ENCODE measurements at places on chromosomes 6 and 20. TPM values are rescaled to one million over a fixed set of nuclear protein-coding genes. Genes with fewer than 3 reads are reported as not detected.

Gene TMEM14B
- 109 TPM for total RNA-seq

Gene FOXC1
- total RNA-seq: 2.8 TPM

Gene TSPO2
- total RNA-seq: not detected

Gene RAD21L1
- total RNA-seq: not detected

Gene RTEL1
- total RNA-seq: 13.4 TPM

Gene APOM
- 3.6 TPM for total RNA-seq

Gene ECT2L
- 1.2 TPM for total RNA-seq

Gene TRDN
- total RNA-seq: 402 TPM

Gene SRSF6
- total RNA-seq: 44.1 TPM

Gene FOXQ1
- not detected for total RNA-seq

Gene OSER1
- total RNA-seq: 33.1 TPM

Gene MAD2L1BP
- total RNA-seq: 27.5 TPM

Gene TLDC2
- not detected for total RNA-seq

Gene ZC3H12D
- 0.59 TPM for total RNA-seq

Gene ERGIC3
- 101 TPM for total RNA-seq

- DNase-seq: no peak
Measured at GRCh38 chr6:24827162-24827561, 28.4 kb upstream of the ARMH2 start.

- DNase-seq: no peak
Measured at GRCh38 chr6:35081426-35081851, 59.7 kb downstream of the TCP11 start.

DNA sequence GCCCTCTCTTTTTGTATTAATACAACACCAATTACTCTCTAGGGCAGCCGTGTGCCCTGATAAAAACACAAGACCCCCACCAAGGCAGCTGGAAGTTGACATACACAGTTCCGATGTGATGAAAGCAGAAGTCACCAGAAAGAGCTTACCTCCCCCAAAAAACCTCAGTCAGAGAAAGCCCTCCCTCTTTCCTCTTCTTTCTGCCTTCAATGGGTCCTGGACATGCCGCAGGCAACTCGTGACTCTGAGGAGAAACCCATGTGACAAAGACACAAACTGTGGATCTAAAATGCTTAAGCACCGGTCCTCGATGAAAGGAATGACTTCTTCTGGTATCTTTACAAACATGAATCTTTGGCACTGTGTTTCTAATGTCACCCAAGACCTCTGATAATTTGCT, 117.7 kb upstream of the CCDC28A start:
- DNase-seq: no peak

- no peak for DNase-seq
Measured at GRCh38 chr6:119536666-119537065, 187.1 kb upstream of the MAN1A1 start.

DNA sequence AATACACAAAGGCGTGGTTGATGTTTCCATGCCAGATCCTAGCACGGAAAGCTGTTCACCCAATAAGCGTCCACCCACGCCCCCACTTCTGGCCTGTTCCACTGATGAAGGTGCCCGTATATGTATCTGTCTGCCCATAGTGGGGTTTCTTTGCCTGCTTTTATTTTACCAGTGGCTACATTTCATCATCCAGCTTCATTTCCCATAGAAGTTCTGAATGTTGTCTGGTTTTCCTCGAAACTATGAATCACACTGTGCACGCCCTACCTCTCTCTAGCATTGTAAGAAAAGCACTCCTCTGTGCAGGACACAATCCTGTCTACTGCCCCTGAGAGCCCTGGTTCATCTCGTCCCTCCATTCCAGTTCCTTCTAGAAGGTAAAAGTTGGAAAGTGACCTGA, 8.8 kb upstream of the CD93 start:
- DNase-seq: no peak

- peak; percentile 15 for DNase-seq
Measured at GRCh38 chr20:45629496-45630100, at the start of gene WFDC10A. TSS of gene WFDC10A (plus strand) at chr20:45629739. CDS start at chr20:45629814, 75 bp downstream.

- DNase-seq: no peak
Measured at GRCh38 chr6:21726676-21727075, 133.1 kb downstream of the SOX4 start.

DNA sequence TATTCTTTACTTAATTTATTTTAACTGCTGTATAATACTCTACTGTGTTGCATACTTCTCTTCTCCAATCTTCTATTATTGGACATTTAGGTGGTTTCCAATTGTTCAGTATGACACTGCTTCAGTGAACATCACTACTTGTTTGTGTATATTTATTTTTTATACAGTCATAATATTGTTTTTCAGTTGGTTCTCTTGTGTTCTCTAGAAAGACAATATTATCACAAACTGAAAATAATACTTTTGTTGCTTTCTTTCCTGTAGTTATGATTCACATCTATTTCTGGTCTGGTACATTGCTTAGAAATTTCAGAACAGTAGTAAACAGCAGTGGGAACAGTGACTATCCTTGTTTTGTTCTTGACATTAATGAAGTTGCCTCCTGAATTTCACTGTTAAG, 62.8 kb upstream of the GTSF1L start:
- DNase-seq: no peak

- DNase-seq: no peak
Measured at GRCh38 chr6:136859430-136859829, 37.0 kb downstream of the PEX7 start.

DNA sequence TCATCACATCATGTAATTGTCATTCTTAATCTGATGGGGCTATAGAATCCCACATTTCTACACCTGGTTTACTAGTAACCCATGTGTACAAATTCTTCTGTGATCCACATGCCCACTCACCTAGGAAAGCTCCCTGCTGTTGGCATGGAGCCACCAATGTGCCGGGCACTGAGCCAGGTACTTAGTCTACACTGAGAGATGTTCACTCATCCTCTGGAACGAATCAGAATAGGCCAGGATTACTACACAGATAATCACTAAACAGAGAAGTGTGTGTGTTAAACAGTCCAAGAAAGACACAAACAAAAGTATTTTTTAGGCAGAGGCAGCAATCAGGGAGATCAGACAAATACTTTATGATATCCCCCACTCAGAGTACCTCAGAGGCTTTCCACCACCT, 193.2 kb upstream of the VGLL2 start:
- peak; percentile 34 for DNase-seq

GRCh38 chr20:23774081-23774480, 23.3 kb upstream of the CST1 start:
- DNase-seq: no peak

DNA sequence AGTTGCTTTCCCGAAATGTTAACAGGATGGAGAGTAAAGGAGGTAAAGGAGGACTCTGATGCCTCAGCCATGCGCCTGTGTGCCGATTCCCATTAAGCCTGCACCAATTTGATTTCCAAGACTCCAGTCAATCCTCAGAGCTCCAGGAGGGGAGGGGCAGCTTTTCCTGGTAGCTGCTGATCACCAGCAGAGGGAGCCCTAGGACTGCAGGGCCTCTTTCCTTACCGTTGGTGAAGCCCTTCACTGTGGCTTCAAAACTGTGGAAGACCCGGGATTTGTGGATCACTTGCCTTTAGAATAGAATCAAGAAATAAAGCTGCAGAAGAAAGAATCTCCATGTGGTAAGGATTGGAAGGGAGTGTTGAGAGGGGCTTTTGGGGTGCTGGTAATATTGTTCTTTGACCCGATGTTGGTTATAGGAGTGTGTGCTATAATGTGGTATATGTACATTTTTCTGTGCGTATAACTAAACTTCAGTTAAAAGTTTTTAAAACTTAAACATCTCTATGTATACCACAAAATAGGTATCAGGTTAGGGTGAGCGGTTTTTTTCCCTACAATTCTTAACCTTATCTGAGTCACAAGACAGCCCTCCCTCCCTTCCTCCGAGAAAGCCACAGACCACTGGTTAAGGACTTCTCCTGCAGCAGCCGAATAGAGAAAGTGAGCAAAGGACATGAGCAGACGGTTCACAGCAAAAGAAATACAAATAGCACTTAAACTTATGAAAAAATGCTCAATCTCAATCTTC, 6.9 kb upstream of the OSER1 start:
- DNase-seq: peak; percentile 69

GRCh38 chr6:88984152-88984551, 20.7 kb upstream of the RNGTT start:
- DNase-seq: no peak

- DNase-seq: no peak
Measured at GRCh38 chr6:56724455-56724854, 81.8 kb upstream of the DST start.

DNA sequence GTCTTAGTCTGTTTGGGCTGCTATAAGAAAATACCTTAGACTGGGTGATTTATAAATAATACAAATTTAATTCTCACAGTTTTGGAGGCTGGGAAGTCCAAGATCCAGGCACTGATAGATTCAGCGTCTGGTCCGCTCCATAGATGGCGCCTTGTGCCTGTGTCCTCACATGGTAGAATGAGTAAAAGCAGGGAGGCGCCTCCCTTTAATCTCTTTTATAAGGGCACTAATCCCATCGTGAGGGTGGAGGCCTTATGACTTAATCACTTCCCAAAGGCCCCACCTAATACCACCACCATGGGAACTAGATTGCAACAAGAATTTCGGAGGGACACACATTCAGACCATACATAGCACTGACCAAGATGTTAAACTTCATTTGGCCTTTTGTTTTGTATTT, 91.2 kb upstream of the TMEM181 start:
- DNase-seq: no peak

- no peak for DNase-seq
Measured at GRCh38 chr6:43367245-43367984, 2.0 kb downstream of the ZNF318 start.

DNA sequence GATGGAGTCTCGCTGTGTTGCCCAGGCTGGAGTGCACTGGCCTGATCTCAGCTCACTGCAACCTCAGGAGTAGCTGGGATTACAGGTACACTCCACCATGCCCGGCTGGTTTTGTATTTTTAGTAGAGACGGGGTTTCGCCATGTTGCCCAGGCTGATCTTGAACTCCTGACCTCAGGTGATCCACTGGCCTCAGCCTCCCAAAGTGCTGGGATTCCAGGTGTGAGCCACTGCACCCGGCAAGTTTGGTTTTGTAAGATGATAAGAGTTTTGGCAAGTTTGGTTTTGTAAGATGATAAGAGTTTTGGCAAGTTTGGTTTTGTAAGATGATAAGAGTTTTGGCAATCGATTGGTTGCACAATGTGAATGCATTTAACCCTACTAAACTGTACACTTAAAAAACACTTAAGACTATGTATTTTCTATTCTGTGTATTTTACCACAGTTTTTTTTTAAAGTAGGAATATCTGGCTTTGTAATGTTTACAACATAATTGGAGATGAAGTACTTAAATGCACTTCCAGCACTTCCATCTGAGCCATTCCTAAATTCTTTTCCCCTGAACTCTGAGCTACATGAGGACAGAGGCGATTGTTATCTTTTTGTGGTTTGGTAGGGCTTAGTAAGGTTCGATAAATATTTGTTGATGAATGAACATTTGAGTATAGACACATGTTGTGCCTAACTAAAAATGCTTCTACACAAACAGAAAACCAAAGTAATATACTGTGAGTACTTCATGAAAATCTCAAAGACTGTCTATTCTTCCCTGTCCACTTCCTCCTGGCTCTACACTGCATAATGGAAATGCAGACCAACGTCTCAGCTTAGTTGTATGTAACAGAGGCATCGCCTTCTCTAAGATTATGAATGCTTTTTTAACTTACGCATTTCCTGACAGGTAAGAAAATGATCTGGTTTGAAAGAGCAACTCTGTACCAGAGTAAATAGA, 18.8 kb downstream of the SAMHD1 start:
- no peak for DNase-seq

GRCh38 chr20:35838205-35838604, 66.4 kb downstream of the PHF20 start:
- DNase-seq: no peak

- DNase-seq: no peak
Measured at GRCh38 chr6:90144396-90144795, 152.2 kb downstream of the BACH2 start.

GRCh38 chr6:135346747-135347146, 150.8 kb downstream of the AHI1 start:
- no peak for DNase-seq

- DNase-seq: no peak
Measured at GRCh38 chr20:53079261-53079691, 107.1 kb downstream of the TSHZ2 start.
